ENCODE measurements at places on chromosomes 7 and 10.

GRCh38 chr7:110775046-110775445 lies 315.9 kb upstream of the LRRN3 start:
- no peak for DNase-seq

DNA sequence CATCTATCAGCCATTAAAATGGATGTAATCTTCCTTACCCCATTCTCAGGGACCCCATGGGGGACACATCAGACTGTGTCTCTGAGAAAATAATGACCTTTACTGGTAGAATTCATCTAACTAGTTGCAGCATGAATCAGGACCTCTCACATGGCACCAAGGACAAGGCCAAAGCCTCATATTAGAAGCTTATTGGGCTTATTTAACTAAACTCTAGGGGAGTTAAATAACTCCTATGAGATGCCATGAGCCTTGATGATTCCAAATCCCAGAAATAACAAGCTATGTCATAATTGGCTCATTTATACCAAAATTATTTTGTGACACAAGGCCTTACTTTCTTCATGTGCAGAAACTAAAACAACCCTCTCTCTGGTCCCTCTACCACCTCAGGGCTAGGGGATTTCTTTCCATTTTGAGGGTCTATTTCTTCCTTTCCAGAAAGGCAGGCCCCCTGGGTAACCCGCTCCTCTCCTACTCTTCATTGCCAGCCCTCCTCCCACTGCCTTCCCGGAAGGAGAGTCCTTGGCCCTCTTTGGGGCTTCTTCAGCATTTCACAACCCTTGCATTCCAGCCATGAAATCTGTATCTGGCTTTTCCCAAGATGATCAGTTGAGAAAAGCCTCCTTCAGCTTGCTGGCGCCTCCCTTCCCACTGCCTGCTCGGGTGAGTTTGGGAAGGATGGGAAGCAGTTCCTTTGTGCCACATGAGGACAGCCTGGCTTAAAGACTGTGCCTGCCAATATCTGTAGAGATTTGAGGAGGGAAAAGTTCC lies 41.8 kb upstream of the TRIM8 start:
- DNase-seq: no peak

- DNase-seq: no peak
Observed at GRCh38 chr10:132592790-132593383, 55.3 kb downstream of the INPP5A start.

- no peak for DNase-seq
Observed at GRCh38 chr10:14409247-14409646, 78.5 kb upstream of the FRMD4A start.

GRCh38 chr10:28020080-28020860 lies 21.4 kb upstream of the ODAD2 start:
- DNase-seq: no peak

DNA sequence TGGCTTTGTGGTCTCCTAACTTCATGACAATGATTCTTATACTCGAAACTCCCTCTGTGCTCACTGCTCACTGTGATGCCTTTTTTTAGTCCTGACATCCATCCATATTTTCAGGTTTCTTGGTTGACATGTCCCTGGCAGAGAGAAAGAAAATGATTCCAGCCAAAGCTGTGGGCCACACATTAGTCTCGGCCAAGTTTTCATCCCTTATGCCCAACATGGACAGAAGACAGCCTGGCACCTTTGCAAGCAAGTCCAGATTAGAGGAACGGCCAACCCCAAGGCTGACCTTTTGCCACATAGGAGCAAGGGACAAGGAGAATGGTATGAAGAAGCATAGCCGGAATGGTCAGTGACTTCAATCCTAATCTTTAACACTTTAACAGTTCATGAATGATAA lies 8.7 kb upstream of the OPALIN start:
- DNase-seq: no peak

GRCh38 chr7:40709062-40709964 lies 574.5 kb downstream of the SUGCT start:
- DNase-seq: no peak

GRCh38 chr10:80536361-80536835 lies 1.3 kb upstream of the SH2D4B start:
- no peak for DNase-seq

DNA sequence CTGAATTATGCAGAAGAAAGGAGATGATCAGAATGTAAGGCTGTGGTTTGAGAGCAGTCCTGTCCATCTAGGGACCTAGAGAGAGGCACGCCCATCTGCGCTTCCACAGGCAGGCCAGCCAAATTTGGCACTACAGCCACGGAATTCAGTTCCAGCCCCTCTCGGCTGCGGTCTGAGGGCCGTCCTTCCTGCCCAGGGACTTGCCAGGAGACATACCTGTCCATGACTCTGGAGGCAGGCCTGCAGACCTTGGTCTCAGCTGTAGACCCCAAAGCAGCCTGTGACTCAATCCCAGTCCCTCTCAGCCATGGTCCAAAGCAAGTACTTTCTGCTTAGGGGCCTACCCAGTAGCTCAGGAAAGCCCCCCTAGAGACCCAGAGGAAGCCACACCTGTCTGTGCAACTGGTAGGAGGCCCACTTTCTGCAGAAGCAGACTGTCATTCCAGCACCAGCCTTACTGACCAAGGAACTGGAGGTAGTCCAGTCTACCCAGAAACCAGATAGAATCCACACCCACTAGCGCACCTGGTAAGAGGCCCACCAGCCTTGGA lies 720.9 kb downstream of the PARD3 start:
- no peak for DNase-seq

DNA sequence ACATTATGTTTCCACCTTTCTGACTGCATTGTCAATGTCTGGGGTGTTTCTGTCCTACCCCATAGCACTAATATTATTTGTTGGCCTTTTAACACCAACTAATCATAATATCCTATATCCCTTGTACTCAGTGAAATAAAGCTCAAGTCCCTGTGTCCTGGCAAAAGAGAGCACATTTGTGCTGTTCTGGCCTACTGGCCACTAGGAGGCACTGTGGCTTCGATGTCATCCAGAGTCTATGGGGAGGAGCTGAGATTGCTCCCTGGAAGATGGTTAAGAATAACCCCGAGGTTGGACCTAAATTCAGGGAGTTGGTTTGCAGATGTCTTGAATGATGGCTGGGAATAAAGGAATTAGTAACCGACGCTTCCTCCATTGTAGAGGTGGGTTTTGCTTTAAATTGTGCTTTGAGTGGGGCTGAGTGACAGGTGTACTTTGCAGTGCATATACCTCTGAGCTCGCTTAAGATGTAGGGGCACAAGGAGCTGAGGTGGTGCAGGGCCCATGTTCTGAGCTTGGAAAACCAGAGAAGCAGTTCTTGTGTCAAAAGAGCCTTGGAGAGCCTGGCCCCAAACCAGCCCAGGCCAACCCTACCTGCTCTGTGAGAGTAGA lies 191.2 kb upstream of the PRSS1 start:
- peak; percentile 30 for DNase-seq

DNA sequence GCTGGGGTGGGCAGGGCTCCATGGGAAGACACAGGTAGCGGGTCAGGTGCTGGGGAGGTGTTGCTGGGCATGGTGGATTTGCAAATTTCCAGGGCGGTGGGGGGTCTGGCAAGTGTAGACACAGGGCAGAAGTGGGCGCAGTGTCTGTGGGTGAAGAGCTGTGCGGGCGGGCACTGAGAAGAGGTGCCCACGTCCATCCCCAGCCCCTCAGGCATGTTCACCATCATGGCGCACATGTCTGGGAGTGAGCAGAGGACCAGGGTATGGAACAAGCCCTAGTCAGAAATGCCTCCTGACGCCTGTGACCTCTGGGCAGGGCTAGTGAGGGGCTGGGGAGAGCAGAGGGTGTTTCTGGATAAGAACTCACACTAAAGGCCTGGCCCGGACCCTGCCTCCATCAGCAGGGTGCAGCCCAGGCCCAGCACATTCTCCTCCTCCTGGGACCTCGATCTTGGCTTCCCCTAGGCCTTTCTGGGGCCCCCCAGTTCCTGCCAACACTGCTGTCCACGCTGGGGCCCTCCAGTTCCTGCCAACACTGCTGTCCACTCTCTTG lies 612.9 kb downstream of the PTPRN2 start:
- DNase-seq: no peak

- no peak for DNase-seq
Observed at GRCh38 chr10:16816830-16817124, 447 bp downstream of the RSU1 start.

GRCh38 chr10:123013456-123014419 lies 4.9 kb downstream of the ACADSB start:
- no peak for DNase-seq

DNA sequence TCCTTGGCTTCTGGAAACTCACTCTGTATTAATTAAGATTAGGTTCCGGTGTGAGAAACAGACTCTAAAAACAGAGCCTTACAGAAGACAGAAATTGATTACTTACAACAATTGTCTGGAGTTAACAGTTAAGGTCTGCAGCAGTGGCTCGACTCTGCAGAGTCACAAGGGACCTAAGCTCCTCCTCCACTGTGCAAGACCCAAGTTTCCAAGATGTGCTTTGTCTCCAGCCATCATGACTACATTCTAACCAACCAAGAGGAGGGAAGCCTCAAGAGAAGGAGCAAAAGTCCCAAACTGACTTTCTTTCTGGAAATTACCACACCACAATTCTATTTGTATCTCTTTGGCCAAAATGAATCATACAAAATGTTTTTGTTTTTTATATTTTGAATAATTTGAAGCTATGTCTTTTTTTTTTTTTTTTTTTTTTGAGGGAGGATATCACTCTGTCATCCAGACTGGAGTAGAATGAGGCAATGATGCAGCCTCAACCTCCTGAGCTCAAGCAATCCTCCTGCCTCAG lies 14.2 kb upstream of the ODAD2 start:
- no peak for DNase-seq

- no peak for DNase-seq
Observed at GRCh38 chr7:82417898-82418297, 25.7 kb downstream of the CACNA2D1 start.

- DNase-seq: no peak
Observed at GRCh38 chr10:95217476-95217875, 23.4 kb downstream of the ACSM6 start.

DNA sequence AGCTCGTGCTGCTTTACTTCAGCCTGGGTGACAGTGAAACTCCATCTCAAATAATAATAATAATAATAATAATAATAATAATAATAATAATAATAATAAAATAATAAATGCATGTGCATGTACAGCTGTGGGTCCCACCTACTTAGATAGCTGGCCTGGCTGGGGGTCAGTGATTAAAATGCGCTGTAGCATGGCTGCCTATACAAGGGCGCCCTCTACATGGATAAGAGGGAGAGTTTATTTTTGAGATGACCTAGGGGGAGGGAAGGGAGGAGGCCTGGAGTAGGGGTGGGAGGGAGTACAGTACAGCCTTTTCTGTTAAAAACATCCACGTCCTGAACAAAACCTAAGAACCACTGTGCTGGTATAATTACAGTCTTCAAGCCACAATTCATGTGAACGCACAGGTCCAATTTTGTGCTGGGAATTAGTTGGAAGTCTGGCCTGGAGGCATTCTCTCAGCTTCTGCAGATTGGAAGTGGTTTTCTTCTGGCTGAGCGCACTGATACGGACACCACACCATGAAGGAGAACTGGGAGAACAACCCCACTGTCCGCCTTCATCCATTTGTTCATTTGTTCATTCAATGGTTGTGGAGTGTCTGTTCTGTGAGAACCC lies 146.5 kb downstream of the TMEM178B start:
- DNase-seq: no peak

DNA sequence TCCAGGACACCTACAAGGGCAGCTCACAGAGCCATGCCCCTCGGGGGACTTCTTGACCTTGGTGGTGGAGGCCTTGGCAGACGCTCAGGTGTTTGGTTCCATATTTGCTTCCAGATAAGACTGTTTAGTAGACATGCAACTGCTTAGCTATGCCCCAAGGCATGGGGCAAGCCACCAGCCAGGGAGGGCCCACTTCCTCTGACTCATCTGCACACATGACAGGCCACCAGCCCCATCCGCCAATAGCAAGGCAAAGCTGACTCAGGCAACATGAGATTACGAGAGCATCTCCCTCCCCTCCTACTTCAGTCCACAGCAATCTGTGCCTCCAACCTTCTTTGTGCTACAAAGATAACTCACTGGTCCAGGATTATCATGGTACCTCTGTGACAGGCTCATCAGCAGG lies 54.9 kb downstream of the KCNMA1 start:
- DNase-seq: no peak

- no peak for DNase-seq
Observed at GRCh38 chr7:99032928-99033327, 111.0 kb downstream of the SMURF1 start.

- DNase-seq: no peak
Observed at GRCh38 chr7:104956753-104957450, 57.1 kb upstream of the KMT2E start.

DNA sequence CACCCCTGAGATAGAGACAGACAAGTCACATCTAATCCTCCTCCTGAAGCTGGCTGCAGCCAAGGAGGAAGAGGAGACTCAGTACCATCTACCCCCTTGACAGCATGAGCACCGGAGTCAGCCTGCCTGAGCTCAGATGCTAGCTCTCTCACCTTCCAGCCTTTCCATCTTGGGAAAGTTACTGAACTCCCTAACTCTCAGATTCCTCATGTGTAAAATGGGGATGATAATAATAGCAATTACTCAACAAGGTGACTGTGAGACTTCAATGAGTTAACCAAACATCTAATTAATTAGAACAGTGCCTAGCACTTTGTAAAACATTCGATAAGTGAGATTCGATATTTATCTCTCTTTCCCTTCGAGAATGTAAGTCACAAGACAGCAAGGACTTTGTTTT lies 6.4 kb downstream of the KDM7A start:
- DNase-seq: no peak

DNA sequence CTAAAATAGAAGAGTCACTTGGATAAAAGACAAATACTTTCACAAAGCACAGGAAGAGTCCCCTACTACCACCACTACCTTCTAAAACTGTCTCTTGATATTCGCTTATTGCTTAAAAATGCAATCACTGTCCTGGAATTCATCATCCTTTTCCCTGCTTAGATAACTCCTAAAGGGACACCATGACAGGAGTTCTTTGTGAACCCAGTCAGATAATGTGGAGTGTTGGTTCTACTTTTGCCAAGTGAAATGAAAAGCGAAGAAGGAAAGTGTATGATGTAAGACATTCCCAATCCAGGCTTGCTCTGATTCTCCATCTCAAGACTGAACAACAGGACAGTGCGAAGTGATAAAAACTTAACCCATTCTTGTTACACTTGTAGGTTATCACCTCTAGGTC lies 103.0 kb downstream of the MTERF1 start:
- no peak for DNase-seq

- no peak for DNase-seq
Observed at GRCh38 chr7:150375662-150376521, 3.2 kb upstream of the ZNF775 start.

GRCh38 chr7:22667562-22668239 lies 59.3 kb upstream of the IL6 start:
- DNase-seq: no peak

GRCh38 chr7:125504848-125505247 lies 575.2 kb upstream of the POT1 start:
- DNase-seq: peak; percentile 12

- DNase-seq: no peak
Observed at GRCh38 chr10:23338155-23338828, 6.3 kb downstream of the C10orf67 start.

GRCh38 chr10:12279281-12279680 lies 70.1 kb upstream of the CAMK1D start:
- DNase-seq: no peak

- DNase-seq: no peak
Observed at GRCh38 chr10:96835899-96836298, 3.8 kb downstream of the LCOR start.

GRCh38 chr10:59093461-59093860 lies 83.0 kb upstream of the PHYHIPL start:
- DNase-seq: no peak

All from brain pericyte (primary cell).